ENCODE measurements at places on chromosomes 12 and 14.

DNA sequence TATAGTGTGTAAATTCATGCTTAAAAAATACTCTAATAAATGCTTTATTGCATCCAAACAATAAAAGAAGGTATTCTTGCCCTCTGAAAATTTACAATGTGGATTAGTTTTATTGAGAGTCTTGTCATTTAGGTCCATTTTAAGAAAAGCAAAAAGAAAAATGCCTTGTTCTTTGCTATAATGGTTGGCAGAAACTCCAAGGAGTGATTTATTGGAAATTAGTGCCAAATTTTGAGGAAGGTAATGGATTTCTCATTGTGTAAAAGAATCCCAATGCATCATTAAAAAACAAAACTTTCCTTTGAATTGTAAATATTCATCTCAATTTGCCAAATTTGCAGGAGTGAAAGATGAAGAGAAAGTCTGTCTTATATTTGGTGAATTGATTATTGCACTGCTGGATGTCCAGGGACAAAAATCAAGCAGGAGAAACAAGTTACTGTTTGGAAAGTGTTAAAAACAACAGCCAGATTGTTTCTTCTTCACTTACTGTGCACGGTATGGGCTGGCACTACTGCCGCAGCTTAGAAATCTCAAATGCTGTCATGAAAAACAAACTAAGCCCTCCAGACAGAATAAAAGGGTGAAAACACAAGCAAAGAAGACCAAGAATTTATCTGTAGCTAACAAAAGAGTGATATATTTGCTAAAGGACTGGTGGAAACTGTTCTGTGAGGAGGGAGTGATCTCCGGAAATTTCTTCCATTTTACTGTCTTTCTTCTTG lies 511.7 kb downstream of the TMTC2 start:
- peak overlapping the region; percentile 78 for H3K27ac ChIP-seq
- no peak for DNase-seq
- no peak overlapping the region for H3K4me3 ChIP-seq
- no peaks in the 10 kb centered on the region for H3K36me3 ChIP-seq

GRCh38 chr12:104971306-104971705 lies 13.2 kb upstream of the SLC41A2 start:
- no peaks in the 10 kb centered on the region for H3K36me3 ChIP-seq
- peaks cover 1% of the 10 kb centered on the region for H3K27me3 ChIP-seq
- DNase-seq, result no peak
- no peak overlapping the region for H3K27ac ChIP-seq

DNA sequence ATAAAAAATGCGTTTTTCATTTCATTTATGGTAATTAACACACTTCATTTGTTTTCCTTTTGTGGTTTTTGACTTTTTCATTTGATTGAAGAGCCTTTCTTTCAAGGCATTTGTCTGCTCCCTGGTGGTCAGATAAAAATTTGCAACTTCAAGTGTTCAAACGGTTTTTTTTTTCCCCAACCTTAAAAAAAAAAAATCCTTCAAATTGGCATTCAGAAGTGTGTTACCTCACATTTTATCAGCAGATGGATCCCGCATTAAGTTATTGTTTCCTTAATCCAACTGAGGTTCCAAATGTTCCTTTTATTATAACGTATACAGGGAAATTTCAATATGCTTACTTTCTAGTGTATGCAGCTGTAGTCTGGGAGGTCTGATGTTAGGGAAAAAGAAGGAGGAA lies 47.2 kb downstream of the MYF5 start:
- H3K36me3 ChIP-seq, result no peaks in the 10 kb centered on the region
- DNase-seq, result no peak
- no peak overlapping the region for H3K27ac ChIP-seq

DNA sequence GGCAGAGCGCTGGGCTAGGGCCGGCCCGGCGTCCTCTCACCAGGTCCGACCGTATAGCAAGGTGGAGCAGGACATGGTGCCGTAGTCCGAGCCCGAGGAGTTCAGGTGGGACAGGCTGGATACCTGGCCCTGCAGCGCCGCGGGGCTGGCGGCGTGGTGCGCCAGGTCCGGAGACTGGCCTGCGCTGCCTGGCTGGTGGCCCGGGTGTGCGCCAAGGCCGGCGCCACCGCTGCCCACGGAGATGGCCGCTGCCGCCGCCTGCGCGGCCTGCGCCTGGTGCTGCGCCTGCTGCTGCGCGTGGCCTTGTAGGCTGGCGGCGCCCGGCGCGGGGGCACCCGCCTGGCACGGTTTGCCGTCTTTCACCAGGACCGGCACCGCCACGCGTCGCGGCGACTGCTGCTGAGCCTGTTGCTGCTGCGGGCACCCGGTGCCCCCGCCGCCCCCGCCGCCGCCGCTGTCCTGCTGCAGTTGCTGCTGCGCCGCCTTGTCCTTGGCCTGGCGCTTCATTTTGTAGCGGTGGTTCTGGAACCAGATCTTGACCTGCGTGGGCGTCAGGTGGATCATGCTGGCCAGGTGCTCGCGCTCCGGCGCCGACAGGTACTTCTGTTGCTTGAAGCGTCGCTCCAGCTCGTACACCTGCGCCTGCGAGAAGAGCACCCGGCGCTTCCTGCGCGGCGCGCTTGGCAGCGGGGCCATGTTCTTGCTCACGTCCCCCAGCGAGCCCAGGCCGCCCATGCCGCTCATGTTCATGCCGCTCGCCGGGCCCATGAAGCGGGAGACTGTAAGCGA lies 2.6 kb downstream of the NKX2-1 start:
- H3K36me3 ChIP-seq, result no peaks in the 10 kb centered on the region
- H3K27ac ChIP-seq, result no peak overlapping the region
- peaks cover 5% of the 10 kb centered on the region for H3K4me1 ChIP-seq

- H3K4me1 ChIP-seq, result no peaks in the 10 kb centered on the region
- H3K27ac ChIP-seq, result no peak overlapping the region
- no peaks in the 10 kb centered on the region for H3K27me3 ChIP-seq
- no peak overlapping the region for H3K4me3 ChIP-seq
- no peak for DNase-seq
- H3K36me3 ChIP-seq, result no peaks in the 10 kb centered on the region
Observed at GRCh38 chr12:89156340-89156739, 196.0 kb downstream of the DUSP6 start.

Data from mesothelial cell of epicardium (in vitro differentiated cells).